ENCODE measurements at places on chromosomes 16 and 17.
A peak's percentile ranks its signal among the peaks of the same experiment; 100 is the strongest.

- DNase-seq: no peak
These were observed 478.1 kb downstream of the NPIPA7 start for GRCh38 chr16:16857012-16857411.

DNA sequence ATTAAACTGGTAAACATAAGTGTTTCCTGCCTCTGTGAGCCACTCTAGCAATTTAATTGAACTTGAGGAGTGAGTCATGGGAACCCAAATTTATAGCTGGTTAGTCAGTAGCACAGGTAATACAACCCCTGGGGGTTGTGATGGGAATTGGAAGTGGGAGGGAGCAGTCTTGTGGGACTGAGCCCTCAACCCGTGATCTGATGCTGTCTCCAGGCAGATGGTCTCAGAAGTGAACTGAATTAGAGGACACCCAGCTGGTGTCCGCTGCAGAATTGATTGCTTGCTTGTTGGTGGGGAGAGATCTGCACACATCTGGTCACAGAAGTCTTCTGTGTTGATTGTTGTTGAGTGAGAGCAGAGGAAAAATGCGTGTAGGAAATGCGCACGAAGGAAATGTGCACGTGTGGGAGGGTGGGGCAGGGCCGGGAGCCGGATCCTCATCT is 7.7 kb upstream of the ST6GALNAC2 start:
- DNase-seq: no peak

GRCh38 chr17:41895617-41896016 is 23.1 kb downstream of the ACLY start:
- peak; percentile 40 for DNase-seq

DNA sequence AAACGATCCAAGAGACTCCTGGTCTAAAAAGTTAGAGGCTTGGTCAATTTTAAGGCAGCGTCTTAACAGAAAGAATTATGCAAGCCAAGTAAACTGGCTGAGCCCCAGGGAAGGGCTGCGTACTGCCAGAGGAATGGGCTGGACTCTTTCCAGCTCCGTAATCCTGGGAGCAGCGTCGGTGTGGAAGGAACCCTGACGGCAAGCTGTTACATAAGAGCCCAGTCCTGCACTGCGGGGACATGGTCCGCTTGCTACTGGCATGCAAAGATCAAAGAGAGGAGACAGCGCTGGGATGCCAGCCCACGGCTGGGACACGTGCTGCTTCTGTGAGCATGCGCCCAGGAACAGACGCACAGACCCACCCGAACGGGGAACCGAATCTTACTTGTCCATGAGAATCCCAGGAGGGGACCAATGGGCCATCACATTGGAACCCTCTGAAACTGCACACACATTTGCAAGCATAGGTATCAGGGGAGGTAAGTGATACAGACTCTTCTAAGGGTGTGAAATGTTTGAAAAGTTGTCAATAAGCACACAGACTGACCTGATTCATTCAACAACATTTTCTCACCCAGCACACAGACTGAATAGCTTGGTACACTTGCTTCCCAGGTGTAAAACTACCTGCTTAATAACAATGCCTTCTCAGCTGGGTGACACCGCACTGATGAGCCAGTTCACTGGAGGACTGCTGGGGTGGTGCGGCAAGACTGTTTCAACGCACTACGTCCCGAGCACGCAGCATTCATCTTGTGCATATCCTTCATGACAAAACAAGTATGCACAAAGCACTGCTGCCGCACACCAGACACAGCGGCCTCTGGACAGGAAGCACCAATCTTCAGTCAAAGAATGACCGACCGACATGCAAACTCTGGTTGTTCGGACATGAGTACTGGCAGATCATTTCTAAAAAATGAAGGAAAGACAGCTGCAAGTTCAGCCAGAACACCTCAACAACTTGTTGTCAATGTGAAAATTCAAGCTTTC is 94.9 kb downstream of the ANKRD11 start:
- DNase-seq: peak; percentile 98

GRCh38 chr17:10249271-10250010 is 51.0 kb upstream of the GAS7 start:
- DNase-seq: no peak

DNA sequence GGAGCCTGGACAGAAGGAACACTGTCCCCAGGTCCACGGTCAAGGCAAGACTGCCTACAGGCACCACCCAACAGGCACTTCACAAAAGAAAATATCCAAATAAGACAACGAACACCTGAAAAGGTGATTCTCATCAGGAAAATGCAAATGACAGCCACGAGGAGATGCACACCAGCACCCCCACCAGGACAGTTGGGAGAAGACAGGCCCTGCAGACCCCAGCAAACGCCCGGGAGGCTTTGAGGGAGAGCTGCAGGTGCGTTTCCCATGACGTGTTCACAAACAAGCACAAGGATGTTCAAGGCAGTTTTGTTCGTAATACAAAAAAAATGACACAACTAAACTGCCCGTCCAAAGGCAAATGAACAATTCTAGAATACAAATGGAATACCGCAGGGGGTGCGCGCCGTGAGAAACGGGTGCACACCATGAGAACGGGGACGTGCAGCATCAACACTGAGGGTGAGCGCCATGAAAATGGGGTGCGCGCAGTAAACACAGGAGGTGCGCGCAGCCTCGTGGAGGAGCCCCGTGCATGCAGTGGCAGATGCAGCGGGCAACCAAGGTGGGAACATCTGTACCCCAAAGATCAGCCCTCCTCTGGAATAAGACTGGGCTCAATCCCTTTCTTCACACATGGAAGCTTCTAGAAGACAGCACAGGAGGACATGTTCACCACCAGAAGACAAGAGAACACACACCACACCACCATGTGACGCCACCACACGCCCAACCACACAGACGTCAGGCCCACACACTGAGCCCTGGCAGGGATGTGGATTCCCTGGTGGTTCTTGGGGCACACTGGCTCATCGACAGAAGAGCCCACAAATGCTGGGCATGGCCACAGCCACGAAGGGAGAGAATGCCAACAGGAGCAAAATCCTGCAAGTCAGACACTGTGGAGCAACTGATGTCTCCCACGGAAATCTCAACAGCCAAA is 91.2 kb downstream of the ZNF778 start:
- DNase-seq: no peak

- DNase-seq: no peak
These were observed 17.8 kb downstream of the PFAS start for GRCh38 chr17:8266648-8267479.

DNA sequence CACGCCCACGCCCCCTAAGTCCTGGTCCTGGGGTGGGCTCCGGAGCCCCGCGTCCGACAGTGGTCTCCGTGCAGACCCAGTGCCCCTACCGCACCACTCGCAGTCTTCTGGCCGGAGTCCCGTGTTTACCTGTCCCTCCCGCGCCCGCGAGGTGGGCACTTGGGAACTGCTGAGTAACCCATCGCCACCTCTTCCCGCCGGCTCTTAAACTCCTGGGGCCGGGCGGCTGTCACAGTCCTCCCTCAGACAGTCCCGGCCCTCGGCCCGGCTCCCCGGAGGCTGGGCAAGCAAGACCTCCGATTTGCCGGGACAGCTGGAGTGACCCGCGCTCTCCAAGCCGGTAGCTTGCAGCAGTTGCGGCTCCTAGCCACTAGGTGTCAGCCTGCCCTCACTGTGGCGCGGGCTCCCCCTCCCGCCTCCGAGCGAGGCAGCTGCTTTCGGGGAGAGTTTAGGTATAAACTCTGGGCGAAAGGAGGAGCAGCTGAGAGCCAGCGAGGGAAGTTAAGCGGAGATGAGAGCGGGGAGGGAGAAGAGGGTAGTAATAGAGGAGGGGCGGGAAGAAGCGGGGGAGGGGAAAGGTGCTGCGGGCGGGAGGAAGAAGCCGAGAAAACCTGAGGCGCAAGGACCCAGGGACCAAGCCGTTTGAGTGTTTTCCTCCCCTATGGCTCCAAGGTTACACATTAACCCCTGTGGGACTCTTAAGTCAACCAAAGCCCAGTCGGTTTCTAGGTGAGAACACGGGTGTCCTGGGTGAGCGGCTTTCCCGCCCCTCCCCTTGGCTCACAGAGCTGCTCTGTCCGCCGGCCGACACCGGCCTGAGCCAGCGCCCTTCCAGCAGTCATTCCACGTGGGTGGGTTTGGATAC is 826 bp upstream of the TLCD1 start:
- peak; percentile 92 for DNase-seq

DNA sequence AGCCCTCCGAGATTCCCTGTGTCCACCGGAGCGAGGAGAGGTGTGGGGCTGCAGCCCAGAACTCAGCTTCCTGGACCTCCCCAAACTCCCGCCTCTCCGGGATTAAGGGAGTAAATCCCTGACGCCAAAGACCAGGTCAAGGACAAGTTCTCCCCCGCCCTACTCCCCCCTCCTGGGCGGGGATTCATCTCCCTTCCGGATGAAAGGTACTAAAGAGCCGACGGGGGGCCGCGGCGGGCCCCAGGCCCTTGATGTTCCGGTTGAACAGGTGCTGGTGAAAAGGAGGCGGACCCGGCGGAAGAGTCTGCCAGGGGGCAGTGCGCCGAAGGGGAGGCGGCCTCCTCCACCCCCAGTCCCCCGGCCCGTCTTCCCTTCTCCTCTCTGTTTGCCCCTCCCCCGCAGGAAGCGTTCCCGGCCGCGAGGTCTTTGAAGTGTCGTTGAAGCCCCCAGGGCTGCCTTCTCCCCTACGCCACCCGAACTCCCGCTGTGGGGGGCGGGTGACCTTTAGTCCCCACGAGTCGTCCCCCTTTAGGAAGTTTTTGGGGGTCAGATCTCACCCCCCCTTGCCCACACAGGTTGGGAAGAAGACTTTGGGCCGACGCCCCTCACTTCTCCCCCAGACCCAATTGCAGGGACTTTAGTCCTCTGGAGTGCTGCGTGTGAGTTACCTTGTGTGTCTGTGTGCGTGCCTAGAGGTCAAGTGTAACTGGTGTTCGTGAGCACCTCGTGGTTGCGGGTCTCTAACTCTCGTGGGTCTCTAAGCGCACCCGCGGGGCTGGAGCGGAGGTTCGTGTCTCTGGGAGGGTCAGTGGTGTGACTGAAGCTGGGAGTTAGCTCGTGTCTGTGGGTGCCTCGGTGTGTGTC is 1.1 kb upstream of the MLLT6 start:
- DNase-seq: no peak

DNA sequence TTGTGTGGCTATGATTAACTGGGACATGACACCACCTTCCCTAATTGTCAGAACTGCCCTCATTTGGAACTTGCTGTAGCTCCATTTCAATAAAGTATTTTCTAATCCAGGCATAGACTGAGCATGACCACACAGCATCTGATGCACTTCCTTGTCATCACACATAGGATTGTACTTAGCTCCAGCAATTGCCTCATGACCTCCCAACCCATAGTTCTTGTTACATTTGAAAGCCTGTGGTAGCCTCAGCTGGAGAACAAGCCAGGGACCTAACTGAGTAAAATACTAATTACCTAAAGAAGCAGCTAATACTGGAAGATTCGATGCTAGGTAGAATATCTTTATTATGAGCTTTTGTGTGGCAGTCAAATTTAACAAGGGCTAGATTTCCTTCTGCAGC is 187.3 kb upstream of the KIF2B start:
- DNase-seq: peak; percentile 23

- DNase-seq: no peak
These were observed 54.1 kb upstream of the CNEP1R1 start for GRCh38 chr16:49970797-49971431.

DNA sequence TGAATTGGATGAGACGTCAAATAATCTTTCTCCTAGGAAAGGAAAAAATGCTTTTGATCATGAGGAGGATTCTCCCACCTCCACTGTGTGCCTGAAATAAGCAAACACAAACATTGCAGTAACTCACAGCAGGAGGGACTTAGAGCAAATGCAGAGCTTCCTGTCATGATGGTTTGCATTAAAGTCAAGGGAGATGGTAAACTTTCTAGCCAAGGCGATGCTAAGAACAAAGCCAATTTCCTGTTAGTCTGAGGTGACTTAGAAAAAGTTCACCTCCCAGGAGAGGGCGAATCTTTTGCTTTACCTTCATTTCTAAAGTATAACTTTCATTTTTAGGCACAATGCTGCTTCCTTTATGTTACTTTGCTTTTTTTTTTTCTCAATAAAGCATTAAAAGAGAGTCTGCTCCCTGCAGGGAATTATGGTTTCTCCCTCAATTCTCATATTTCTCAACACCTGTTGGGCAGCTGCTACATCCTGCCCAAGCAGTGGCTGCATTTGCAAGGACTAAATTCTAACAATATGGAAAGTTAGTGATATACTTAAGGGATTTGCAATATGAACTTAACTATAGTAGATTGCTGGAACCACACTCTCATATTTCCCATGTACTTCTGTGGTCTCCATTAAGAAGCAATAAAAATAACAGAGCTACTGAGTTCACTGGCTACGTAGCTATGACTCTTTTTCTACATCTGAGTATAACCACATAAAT is 175.6 kb downstream of the PCTP start:
- DNase-seq: no peak

DNA sequence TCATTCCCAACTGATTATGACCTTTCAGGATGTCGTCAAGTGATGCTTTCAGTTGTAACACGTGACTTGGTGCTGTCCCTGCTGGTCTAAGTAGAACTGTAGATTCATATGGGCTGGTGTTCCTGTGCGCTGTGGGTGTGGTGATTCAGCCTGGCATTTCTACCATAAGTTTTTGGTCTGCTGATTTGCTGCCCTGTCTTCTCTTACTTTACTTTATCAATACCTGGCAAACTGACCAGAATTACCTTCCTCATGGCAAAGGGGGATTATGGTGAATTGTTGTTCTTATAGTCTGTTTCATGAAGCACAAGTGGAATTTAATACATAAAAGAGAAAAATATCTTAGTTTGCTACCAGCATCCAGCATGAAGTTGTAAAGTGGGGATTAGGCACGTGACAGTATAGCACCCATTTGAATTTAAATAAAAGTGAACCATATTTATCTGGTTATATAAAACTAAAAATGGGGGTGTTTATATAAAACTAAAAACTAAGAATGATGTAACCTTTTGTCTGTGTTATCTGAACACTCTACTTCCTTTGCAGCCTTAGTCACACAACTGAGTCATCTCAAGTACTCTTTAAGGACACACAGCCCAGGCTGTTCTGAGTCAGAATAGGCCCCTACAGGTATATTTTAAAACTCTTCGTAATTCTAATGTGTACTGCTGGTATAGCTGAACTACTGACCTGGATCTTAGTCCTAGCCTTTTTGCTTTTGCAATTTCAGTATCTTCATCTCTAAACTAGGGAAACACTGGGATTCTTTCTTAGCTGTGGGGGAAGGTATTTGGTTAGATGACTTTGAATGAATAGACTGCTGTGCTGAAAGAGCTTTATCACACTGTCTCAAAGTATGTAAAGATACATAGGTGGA is 28.3 kb downstream of the TTC19 start:
- peak; percentile 97 for DNase-seq

- DNase-seq: no peak
These were observed 60.0 kb downstream of the KLHDC4 start for GRCh38 chr16:87705771-87706277.
